ENCODE measurements at places on chromosomes 6 and 20. TPM values are rescaled to one million over a fixed set of nuclear protein-coding genes. Genes with fewer than 3 reads are reported as not detected.

Gene GINS1
- 1.5 TPM for total RNA-seq

Gene HM13
- 135 TPM for total RNA-seq

DNA sequence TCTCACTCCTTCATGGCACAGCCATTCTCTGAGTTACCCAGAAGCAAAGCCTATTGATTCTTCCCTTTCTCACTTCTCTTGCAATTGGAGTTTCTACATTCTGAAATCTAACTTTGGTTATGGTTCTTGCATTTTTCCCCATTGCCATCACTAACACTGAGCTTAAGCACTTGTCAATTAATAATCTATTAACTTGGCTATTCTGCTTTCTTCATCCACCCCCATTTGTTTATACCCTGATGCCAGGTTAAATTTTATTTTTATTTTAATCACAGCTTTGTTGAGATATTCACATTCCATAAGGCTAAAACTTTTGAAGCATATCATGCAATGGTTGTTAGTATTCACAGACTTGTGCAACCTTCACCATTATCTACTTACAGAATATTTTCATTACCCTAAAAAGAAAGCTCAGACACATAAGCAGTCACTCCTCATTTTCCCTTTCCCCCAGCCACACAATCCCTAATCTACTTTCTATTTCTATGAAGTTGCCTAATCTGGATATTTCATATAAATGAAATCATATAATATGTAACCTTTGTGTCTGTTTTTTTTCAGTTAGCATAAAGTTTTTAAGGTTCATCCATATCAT, 222.3 kb downstream of the UBE3D start:
- no peak for DNase-seq

- DNase-seq: peak; percentile 50
Observed at GRCh38 chr6:1611572-1612298, 2.0 kb downstream of the FOXC1 start.

GRCh38 chr6:38527371-38527770, 112.4 kb downstream of the BTBD9 start:
- no peak for DNase-seq

Gene JPH2
- total RNA-seq: not detected

GRCh38 chr6:131958095-131958494, 6.9 kb upstream of the CCN2 start:
- no peak for DNase-seq

DNA sequence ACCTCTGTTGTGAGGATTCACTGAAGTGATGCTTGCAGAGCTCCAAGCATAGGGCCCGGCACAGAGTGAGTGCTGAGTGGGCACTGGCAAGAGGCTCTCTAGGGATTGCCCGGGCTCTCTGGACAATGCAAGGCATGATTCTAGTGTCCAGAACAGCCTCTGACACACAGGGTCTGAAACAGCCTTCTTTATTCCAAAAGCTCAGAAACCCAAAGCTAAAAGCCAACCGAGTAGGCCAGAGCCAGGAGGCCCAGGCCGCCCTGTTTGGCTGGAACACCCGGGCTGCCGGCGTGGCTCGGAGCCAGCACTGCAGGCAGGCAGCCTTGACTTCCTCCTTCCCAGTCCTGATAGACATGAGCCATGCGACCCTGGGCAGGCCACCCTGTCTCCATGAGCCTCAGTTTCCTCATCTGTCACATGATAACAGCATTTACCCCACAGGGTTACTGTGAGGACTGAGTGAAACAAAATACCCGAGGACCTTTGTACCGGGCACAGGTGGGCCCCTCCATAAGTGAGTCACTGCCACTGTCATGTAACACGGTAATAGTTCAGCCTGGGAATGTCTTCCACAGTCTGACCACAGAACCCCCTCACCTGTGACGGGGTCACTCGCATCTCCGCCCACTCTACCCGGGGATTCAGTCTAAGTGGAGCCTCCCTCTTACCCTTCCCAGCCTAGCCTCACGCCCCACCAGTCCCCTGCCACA, 51.5 kb downstream of the PTPRT start:
- DNase-seq: no peak

Gene THEMIS
- total RNA-seq: 1.7 TPM

DNA sequence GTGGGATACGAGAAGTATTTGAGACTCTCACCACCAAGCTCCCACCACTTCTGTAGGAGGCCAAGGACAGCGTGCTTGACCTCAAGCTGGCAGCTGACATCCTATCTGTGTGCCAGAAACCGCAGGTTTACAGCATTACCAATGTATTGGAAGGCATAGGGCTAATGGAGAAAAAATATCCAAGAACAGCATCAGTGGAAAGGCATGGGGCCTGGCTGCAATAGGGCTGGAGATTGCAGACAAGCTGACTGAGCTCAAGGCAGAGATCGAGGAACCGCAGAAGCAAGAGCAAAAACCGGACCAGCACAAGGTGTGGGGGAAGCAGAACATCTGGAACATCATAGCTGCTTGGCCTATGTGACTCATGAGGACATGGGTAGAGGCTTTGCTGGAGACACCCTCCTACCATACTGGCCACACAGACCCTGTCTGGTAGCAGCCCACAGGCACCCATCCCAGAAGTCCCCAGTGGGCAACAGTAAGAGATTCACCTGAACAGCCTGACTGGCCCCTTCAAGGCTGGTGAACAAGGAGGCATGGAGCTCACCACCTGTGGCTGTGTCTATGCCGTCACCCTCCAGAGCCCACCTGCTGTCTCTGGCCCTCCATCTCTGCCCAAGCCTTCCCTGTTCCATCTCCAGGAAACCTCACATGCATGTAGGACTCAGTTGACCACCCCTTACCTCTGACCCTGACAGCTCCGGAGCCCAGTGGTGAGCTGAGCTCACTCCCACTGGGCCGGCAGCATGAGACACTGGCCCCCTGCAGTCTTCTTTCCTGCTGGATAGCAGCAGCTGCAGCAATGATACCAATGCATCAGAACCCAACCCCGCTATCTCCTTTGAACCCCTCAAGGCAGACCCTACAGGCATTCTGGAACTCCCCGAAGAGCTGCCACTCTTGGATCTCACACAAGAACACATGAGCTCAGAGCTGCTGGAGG, 171.1 kb downstream of the KIF6 start:
- no peak for DNase-seq

DNA sequence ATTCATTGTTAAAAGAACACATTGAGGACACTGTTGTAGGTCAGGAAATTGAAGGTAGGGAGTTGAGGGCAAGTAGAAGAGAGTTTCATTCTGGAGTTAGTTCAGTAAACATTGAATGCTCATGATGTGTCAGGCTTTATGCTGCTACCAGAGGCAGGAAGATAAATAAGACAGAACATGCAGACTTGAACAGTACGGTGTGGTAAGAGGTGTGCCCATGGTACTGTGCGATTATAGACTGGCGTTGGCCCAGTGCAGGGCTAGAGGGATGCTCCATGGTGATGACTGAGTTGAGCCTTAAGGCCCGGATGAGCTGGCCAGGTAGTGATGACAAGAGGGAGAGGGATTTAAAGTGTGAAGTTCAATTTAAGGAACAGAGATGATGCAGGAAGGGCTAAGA, 50.8 kb downstream of the CARMIL1 start:
- DNase-seq: no peak

DNA sequence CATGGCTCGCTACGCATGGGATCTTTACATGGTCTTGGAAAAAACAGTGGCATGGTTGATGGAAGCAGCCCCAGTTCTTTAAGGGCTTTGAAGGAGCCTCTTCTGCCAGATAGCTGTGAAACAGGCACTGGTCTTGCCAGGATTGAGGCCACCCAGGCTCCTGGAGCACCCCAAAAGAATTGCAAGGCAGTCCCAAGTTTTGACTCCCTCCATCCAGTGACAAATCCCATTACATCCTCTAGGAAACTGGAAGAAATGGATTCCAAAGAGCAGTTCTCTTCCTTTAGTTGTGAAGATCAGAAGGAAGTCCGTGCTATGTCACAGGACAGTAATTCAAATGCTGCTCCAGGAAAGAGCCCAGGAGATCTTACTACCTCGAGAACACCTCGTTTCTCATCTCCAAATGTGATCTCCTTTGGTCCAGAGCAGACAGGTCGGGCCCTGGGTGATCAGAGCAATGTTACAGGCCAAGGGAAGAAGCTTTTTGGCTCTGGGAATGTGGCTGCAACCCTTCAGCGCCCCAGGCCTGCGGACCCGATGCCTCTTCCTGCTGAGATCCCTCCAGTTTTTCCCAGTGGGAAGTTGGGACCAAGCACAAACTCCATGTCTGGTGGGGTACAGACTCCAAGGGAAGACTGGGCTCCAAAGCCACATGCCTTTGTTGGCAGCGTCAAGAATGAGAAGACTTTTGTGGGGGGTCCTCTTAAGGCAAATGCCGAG, 78.2 kb downstream of the ASXL1 start:
- DNase-seq: no peak

DNA sequence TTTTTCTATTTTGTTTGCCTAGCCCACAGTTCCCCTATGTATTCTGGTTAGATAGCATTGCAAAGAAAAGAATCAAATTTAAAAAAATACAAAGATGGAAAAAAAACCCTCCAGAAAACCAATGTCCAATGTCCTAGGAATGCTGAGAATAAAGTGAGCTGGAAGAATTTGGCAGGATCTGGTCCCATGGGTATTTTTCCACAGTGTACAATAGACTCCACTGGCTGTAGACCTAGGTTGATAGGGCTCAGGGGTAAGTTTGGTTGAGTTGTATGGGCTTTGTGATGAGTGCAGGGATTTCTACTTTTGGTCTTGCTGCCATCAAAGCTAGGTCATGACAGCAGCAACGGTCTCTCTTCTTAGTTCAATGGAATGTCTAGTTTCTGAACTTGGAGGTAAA, 41.5 kb downstream of the SLC22A2 start:
- DNase-seq: no peak

DNA sequence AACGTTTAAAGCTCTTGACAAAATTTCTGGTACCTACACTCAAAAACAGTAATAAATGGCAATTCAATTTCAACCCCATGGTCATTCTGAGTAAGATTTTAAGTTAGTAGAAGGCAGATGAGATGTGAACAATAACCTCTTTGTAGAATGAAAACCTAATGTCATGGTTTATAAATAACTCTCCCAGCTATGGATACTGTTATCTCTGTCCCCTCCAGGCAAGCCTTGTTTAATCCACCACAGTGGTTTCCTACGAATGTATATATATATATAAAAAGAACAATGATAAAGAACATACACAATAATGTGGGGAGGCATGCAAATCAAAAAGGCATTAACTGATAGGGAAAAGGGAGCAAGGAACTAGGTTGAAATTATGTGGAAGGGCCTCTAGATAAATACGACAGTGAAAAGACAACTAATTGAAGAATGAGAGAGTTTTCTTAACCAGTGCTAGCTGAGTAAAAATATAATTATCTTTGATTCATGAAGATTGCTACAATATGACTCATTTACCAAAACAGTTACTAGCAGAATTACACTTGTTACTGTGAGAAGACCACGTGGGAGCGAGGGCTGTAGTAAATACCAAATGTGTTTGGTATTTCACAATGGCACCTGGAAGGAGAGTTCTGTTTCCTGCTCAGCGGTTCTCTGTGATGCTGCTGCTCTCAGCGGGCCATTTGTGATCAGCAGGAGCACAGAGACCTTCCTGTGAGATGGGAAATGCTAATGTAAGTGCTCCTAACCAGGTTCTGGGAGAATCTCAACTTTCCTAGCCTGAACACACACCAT, 173.7 kb downstream of the MBOAT1 start:
- no peak for DNase-seq

GRCh38 chr6:89559487-89559886, 79.1 kb downstream of the LYRM2 start:
- no peak for DNase-seq

GRCh38 chr6:122788663-122789181, 336 bp upstream of the SMPDL3A start:
- no peak for DNase-seq

- no peak for DNase-seq
Observed at GRCh38 chr6:137297887-137298286, 78.7 kb upstream of the IFNGR1 start.

Gene LST1
- total RNA-seq: 120 TPM

DNA sequence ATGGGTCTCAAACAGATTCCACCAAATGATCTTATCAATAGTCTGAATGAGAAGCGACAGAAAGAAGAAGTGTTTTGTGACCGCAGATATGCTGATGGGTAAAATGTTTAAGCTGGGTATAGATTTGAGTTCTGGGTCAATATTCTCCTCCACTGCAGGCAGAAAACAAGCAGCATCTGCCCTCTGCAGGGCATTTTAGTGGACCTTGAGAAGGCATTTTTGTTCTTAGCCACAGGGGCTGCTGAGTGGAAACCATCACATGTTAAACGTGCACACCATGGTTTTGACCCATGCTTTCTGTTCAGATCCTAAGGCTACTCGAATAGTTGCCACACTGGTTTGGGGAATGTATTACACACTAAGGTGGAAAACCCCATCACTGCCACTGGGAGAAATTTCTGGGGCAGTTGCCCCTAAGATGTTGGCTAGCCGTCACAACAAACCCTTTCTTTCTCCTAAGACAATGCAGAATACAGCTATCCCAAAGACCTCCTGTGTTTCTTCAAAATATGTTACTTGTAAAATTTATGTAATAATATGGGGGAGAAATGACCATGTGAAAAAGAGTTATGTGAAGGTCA, 5.5 kb downstream of the POU3F2 start:
- no peak for DNase-seq

DNA sequence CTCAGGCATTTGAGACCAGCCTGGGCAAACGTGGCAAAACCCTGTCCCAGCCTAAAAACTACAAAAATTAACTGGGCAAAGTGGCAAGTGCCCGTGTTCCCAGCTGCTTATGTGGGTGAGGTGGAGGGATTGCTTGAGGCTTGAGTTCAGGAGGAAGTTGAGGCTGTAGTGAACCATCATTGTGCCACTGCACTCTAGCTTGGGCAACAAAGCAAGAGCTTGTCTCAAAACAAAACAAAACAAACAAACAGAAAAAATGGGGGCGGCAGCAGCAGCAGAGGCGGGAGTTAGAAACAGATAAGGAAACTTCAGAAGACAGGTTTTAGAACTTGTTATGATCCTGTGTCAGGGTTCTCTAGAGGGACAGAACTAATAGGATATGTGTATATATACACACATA, 49.0 kb downstream of the SCAF8 start:
- DNase-seq: no peak

Gene C2
- total RNA-seq: 0.55 TPM

Gene RIMS4
- total RNA-seq: not detected

Gene PPP1R14C
- not detected for total RNA-seq

GRCh38 chr6:14748679-14749078, 497.2 kb upstream of the JARID2 start:
- DNase-seq: no peak

DNA sequence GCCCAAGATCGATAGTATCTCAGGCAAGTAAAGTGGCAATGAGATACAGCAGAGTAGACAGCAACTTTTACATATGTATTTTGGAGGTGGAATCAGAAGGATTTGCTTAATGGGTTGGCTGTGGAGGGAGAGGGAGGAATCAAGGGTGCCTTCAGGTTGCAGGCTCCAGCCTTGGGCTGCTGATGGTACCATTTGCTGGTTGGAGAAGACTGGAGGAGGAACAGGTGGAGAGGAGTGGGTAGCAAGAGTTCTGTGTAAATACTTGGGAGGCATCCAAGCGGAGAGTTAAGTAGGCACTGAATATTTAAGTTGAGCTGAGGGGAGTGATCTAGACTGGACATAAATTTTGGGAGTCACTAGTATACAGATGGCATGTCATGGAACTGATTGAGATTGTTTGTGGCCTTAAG, 5.2 kb downstream of the BICRAL start:
- peak; percentile 16 for DNase-seq

GRCh38 chr20:24678351-24679106, 209.1 kb downstream of the SYNDIG1 start:
- DNase-seq: no peak

Measured in natural killer cell (primary cell).